T-helper 1 cell (primary cell): ENCODE measurements at places on chromosomes 11 and 22.

- no peak for DNase-seq
Measured at GRCh38 chr11:128399251-128400121, 187.9 kb downstream of the ETS1 start.

DNA sequence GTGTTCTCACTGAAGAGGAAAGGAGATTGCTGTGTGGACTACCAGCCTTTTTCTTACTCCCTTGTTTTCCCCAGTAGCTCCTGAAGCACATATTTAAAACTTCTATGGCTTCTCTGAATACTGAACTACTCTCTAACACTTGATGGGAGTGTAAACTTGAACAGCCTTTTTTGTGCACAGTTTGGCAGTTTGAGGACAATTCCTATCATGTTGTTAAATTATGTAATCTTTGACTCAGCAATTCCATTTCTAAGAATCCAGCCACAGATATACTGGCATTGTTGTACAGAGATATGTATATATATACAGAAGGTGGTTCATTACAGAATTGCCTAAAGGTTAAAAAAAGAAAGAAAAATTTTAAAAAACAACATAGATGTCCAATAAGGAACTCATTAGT is 47.1 kb upstream of the EED start:
- DNase-seq, result no peak

GRCh38 chr11:72825661-72826060 is 11.4 kb downstream of the ATG16L2 start:
- DNase-seq, result no peak

GRCh38 chr22:26608129-26608528 is 9.7 kb downstream of the CRYBB1 start:
- DNase-seq, result no peak
